ENCODE measurements at places on chromosomes 6 and 20.

GRCh38 chr20:44549123-44549522, 27.3 kb upstream of the SERINC3 start:
- DNase-seq, result no peak

- DNase-seq, result no peak
Observed at GRCh38 chr6:136921381-136921935, 643 bp upstream of the SLC35D3 start.

DNA sequence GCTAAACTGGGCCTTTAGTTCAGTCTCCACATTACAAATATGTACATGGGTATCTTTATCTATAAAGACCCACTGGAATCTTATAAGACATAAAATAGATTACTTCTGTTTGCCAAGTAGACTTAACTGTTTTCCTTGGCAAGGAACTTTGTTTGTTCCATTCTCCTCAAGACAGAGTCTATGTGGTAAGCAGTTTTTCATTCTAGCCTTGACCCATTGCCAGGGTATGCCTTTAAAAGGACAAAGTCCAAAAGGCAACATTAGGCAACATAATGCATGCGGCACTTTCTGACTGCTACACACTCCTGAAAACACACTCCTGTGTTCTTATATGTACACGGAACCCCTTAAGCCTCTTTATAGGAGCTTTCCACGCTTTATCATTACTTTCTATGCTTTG, 20.4 kb downstream of the VNN1 start:
- DNase-seq, result no peak

DNA sequence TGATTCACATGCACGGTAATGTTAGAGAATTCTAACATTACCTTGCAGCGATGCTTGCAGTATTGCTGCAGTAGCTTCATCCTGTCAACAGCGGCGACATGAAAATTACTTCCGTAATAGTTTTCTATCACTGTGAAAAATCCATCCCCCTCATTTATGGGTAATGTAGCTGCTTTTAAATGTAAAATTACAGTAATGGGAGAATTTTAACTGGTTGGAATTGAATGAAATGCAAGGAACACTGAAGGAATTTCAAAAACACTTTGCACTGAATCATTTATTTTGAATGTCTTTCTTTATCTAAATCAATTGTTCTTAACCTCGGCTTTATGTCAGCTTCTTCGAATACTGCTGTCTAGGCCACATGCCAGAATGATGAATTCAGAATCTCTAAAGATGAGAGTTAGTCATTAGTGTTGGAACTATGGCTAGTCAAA, 102.4 kb upstream of the HIVEP1 start:
- no peak for DNase-seq

DNA sequence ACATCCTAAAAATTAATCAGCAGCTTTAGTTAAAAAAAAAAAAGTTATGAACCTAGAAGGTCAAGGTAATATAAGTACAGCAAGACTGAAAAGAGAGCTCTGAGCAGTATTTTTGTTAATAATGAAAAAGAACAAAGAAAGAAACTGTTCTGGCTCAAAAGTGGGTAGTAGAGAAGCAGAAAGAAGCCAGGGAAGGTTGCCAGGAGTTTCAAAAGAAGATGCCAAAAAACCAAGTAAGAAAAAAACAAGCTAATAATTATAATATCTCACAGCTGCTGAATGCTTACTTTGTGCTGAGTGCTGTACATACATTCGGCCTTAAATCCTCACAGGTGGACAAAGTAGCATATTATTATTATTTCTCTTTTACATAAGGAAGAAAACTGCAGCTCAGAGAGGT, 31.9 kb downstream of the NRSN1 start:
- no peak for DNase-seq

- no peak for DNase-seq
Observed at GRCh38 chr6:167795321-167795811, 31.3 kb upstream of the AFDN start.

DNA sequence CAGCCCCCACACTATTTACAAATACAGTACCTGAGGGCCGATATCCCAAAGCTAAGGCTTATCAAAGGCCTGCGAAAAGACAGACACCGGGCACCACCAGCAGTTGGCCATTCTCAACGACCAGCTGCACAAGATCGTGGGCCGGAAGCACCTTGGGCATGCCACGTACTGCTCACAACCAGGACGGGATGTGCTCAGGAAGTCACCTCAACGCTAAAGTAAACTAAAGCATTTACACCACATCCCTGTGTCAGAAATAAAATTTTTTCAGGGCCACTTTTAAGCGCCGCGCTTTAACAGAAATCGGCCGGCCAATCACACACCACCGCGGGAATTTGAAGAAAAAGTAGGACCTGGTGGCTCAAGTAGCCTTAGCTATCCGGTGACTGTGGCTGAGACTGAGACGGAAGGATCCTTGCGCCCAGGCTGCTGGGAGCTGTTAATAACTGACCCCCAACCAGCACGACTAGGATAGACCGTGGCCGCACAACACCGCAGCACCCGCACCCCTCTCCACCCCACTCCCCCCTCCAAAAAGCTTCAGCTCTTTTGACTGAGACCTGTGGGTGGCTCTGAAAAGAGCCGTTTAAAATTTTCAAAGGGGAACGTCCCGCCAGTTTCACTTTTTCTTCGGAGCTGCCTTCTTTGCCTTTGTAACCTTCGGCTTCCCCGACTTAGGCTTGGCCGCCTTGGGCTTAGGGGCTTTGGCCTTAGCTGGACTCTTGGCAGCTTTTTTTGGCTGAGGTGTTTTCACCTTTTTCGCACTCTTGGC, 131.2 kb upstream of the BTN3A2 start:
- DNase-seq, result no peak

GRCh38 chr6:125963817-125964216, 7.2 kb downstream of the HINT3 start:
- DNase-seq, result no peak

GRCh38 chr20:53652090-53652858, 58.6 kb upstream of the ZNF217 start:
- no peak for DNase-seq

- no peak for DNase-seq
Observed at GRCh38 chr20:58784321-58785074, 66.2 kb downstream of the GNAS-AS1 start.

DNA sequence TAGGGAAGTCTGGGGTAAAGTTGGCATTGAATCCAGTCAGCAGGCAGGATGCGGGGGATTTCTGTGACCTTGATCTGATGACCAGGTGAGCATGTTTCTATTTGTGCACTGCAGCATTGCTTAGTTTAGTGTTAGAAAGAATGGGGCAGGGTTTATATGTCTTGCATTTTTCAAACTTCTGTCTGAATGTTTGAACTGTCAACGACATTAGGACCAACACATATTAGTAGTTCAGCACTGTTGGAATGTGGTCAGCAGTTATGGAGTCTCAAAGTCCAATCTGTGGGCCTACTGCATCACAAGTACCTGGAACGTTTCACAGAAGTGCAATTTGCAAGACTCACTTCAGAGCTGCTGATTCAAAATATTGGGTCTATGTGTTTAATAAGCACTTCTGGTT, 276.6 kb upstream of the BMP2 start:
- no peak for DNase-seq

DNA sequence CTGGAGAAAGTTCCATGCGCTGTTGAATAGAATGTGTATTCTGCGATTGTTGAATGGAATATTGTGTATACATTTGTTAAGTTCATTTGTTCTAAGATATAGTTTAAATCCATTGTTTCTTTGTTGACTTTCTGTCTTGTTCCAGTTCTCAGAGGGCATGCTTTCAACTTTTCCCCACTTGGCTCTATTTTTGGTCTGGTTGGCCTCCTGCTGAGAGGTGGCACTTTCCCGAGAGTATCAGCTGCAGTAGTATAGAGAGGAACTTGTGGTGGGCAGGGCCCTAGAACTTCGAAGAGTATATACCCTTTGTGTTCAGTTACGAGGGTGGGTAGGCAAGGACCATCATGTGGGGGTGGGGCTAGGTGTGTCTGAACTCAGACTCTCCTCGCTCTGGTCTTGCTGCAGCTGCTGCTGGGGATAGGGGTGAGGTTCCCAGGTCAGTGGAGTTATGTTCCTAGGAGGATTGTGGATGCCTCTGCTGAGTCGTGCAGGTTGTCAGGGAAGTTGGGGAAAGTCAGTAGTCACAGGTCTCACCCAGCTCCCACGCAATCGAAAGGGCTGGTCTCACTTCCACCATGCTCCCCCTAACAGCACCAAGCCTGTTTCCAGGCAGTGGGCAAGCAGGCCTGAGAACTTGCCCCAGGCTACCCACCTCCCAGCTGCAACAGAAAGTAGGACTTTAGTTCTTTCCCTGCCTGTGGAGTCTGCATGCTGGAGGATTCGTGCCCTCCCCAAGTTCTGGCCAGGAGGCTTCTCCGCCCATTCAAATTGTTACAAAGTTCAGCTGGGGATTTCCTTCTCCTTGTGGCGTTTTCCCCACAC, 118.9 kb upstream of the SSTR4 start:
- no peak for DNase-seq

DNA sequence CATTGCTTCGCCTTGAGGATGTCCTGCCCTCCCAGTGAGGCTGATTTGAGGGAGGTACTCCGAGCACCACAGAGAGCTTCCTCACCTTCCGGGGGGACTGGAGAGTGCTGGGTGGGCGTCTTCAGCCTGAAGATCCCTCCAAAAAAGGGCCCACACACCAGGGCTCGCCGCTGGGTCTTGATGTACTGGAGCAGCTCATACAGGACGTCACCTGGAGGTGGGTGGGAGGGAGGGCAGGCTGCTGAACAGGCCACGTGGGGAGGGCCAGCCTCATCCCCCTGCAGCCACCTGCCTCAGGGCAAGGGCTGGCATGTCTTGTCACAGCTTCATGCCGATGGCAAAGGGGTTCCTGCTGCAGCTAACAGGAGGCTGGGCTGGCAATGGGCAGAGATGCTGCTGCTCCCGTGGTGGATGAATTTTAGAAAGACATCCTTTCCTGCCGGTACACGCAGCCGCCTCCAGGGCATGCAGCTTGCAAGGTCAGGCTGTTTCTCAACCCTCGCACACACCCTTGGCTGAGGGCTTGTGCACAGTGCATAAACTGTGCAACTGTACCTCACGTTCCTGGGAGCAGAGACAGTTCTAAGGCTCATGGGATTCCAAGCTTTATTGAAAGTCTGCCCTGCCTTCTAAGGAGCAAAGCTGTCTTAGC, 14.0 kb downstream of the ETV7 start:
- DNase-seq, result no peak

DNA sequence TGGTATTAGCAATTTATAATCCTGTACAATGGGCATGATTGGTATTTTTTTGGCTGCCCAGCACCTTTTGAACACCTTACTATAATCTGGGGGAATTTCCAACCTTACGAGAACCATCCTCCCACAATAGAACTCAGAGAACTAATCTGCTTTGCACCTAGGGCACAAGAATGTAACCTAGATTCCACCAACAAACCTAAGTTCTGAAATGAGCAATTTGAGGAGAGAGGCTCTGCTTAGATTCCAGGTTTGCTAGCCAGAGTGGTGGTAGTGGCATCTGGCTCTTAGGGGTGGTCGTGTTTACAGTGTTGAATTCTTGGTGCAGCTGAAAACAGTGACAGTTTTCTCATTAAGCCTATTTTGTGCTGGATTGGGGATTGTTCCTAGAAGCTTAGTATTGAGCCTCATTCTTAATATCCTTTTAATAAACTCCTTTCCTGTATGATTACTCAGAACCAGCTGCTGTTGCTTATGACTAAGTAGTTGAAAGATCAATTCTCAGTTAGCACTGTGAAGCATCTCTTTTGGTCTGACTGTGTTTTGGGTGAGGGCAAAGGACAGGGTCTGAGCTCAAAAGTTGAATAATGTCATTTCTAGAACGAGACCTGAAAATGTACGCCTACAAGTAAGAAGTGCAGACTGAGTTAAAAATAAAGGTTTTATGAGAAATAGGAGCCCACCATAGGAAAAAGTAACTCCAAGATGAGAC, 385.6 kb downstream of the CDKAL1 start:
- DNase-seq, result no peak

- no peak for DNase-seq
Observed at GRCh38 chr6:56660381-56660730, 17.7 kb upstream of the DST start.

GRCh38 chr6:69601132-69601531, 195.7 kb downstream of the LMBRD1 start:
- no peak for DNase-seq

GRCh38 chr6:38944655-38945279, 103.8 kb upstream of the GLP1R start:
- DNase-seq, result no peak

- no peak for DNase-seq
Observed at GRCh38 chr6:34813028-34813713, 21.3 kb downstream of the BLTP3A start.

GRCh38 chr6:53269827-53270226, 78.9 kb downstream of the ELOVL5 start:
- no peak for DNase-seq

DNA sequence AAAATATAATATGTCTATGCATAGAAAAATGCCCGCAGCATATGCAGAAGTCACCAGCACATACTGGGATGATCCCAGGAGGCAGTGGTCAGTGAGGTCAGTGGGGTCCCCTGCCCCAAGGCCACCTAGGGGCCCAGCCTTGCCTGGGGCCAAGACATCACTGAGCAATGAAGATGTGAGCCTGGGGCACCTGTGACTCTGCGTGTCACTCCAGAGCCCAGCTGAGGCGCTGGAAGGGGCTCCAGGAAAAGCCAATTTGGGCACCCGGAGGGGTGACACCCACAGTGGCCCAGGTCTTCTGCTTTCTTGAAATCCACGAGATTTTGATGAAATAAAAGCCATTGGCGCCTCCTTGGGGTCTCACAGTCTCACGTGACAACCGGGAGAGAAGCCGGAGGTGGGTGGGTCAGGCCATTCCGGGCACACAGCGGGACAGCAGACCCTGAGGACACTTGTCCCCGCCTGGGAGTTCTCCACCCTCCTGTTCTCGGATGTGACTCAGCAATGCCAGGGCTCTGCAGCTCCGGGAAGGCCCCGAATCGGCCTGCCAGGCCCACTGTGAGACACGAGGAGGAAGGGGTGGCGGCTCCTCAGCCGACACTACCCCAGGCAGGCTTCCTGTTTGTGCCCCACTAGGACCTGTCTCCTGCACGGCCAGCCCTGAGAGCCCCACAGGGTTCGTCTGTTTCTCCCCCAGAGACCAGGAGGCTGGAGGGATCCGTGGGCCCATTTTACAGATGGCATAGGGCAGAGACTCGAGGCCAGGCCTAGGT, 24.4 kb upstream of the SLCO4A1 start:
- DNase-seq, result peak; percentile 64

- no peak for DNase-seq
Observed at GRCh38 chr20:513429-513828, 30.2 kb downstream of the CSNK2A1 start.

GRCh38 chr6:156617941-156618340, 159.2 kb upstream of the ARID1B start:
- no peak for DNase-seq

DNA sequence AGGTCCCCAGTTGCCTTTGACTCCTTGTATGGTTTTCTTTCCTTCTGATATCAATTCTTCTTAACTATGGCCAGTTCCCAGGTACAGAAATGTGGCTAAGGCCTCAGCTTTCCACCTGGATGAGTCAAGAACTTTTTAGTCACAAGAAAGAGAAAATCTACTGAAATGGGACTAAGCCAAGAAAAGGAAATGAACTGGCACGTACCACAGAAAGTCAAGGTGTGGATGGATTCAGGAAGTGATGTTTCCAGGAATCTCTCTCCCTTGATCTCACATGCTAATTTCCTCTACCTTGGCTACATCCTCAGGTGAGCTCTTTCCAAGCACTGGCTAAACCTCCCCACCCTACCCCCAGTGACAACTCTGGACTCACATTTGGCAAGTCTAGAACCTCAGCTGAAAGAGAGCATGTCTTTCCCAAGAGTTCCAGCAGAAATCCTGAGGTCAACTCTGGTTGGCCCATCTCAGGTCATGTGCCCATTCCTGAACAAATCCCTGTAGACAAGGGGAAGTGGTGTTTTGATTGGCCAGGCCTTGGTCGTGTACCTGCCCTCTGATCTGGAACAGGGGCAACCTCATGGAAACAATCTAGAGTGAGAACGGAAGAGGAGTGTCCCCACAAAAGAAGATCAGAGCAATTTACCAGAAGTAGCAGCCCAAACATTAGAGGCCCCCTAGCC, 205.3 kb downstream of the NFATC2 start:
- no peak for DNase-seq
